ENCODE measurements at places on chromosomes 5 and 9.

GRCh38 chr5:107284822-107285525, 385.8 kb downstream of the EFNA5 start:
- DNase-seq, result no peak

- no peak for DNase-seq
Measured at GRCh38 chr5:177176175-177176711, 42.7 kb downstream of the NSD1 start.

- DNase-seq, result no peak
Measured at GRCh38 chr5:180119031-180119902, 47.7 kb upstream of the RNF130 start.

DNA sequence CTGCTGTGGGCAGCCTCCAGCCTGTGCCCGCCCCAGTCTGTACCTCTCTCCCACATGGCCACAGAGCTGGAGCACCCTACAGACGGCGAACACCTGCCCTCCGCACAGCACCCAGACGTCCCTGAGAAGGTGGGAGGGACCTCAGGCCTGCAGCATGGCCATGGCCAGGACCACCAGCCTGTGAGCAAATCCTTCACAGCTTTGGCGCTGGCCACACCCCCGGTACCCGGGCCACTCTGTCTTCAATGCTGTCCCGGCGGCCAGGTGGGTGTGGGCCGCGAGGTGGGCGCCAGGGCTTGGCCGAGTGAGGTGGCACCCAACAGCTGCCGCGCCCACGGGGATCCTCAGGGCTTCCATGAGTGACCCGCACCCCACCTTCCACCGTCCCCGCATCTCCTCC, 18.7 kb downstream of the NOTCH1 start:
- no peak for DNase-seq

DNA sequence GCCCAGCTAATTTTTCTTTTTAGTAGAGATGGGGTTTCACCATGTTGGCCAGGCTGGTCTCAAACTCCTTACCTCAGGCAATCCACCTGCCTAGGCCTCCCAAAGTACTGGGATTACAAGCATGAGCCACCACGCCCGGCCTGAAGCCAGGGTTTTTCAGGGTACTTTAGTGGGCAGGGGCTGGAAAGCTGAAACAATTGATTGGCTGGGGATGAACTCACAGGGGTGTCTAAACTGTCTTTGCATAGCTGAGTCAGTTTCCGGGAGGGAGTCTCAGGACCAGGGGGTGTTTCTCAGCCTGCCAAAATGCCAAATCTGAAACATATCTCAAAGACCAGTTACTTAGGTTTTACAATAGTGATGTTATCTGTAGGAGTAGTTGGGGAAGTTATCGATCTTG, 46.1 kb downstream of the PRUNE2 start:
- DNase-seq, result no peak

DNA sequence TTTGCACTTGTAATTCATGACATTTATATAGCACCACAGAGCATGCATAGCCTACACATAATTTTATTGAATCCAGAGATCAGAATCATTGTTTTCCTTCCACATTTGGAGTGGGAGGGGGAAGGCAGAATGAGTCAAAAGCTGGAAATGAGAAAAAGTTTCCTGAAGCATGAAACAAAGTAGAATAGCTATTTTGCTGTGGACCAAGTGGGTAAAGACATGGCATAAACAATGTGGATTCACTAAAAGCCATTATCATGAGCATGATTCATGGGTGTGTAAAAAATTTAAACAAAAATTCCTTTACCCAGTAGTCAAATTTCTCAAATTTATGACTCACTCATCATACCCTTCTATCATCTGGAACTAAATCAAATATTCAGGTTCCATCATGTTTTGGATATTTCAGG, 97.9 kb downstream of the YIPF5 start:
- no peak for DNase-seq

DNA sequence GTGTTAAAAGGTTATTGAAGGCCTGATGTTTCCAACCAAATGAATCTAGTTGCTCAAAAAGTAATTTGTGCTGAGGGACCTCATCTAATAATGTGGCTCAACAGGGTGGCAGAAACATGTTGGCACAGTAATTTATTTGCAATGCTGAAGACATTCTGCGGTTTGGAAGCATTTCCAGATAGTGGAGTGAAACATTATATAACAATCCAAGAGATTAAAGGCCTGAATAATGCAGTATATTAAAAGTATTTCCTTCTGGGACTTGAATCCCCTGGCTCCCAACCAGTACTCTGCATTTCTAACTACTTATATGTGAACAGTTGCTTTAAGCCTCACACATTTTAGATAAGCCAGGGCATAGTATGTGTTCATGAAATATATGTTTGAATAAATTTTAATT, 25.9 kb upstream of the ALDH1A1 start:
- DNase-seq, result no peak

DNA sequence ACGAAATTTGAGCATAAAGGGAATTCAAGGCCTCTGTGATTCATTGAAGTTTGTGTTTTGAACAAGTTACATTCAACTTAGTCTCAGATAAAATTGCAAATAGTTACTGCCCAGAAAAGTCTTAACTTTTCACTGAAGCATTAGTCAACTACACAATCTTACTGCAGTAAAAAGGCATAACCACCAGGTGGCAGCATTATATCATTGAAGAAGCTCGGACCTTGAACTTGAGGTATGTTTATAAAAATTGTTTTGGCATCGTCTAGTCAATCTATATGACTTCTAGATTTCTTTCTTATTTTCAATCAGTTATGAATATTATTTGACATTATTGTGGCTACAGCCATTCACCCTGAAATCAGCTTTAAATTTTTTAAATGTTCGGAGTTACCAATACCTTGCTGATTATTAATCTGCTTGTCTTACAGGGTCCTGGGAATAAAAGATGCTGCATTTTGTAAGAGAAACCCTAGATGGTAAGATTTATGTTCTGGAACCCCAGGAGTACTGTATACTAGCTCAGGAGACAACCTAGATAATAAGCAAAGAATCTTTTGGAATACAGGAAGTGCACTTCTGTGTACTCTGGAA, 83.9 kb upstream of the GRAMD2B start:
- DNase-seq, result no peak

DNA sequence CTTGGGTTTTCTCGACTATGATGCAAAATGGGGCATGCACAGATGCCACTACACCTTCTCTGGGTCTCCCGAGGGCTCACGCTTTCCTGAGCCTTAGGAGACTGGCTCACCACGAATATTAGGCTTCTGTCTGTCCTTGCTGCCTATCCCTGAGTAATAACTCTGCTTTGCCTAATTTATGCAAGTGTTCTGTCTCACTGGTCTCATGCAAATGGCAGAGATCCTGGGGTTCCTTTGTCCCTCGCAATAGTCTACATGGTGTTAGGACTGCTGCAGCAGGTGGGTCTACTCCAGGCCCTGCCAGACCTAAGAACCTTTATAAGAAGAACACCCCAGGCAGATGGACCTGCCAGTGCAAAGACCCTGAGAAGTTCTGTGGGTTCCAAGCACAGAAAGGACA, 72.3 kb upstream of the HRH2 start:
- no peak for DNase-seq

DNA sequence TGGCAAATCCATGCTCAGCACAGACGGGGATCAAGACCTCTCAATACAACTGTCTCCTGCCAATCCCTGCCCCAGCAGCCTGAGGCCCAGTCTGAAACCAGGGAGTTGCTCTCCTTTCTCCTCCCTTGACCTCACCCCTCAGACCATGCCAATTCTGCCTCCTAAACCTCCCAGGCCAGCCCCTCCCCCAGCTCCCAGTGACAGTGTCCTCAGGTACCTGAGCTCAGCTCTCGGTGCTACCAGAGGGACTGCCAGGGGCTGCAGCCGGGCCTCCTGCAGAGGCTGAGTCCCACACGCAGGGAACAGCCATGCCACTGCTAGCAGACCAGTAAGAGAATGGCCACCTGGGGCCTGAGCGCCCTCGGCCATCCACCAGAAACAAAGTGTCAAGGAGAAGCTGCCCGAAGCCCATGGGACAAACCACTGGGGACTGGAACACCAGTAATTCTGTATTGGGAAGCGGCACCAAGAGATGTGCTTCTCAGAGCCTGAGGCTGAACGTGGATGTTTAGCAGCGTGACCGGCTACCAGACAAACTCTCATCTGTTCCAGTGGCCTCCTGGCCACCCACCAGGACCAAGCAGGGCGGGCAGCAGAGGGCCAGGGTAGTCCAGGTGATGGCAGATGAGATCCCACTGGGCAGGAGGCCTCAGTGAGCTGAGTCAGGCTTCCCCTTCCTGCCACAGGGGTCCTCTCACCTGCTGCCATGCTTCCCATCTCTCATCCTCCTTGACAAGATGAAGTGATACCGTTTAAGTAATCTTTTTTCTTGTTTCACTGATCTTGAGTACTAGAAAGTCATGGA, 557 bp upstream of the IL3 start:
- no peak for DNase-seq

DNA sequence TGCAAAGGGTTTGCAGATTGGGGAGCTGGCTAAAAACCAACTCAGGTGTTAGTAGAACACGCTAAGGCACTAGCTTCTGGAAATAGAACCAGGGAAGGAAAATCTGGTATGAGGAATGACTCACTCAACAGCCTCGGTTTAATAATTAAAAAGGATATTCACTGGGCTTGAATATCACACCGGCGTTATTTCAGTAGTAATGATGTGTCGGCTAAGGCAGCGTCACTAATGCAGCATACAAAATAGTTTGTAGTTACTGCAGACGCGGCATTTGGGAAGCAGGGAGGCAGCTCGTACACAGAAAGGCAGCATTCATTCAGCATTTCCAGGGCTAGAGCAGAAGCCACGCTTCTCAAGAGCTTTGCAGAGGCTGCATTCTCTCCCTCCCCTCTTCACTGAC, 1.7 kb downstream of the ADRA1B start:
- no peak for DNase-seq

- DNase-seq, result no peak
Measured at GRCh38 chr9:115335439-115335838, 217.5 kb upstream of the TNC start.

DNA sequence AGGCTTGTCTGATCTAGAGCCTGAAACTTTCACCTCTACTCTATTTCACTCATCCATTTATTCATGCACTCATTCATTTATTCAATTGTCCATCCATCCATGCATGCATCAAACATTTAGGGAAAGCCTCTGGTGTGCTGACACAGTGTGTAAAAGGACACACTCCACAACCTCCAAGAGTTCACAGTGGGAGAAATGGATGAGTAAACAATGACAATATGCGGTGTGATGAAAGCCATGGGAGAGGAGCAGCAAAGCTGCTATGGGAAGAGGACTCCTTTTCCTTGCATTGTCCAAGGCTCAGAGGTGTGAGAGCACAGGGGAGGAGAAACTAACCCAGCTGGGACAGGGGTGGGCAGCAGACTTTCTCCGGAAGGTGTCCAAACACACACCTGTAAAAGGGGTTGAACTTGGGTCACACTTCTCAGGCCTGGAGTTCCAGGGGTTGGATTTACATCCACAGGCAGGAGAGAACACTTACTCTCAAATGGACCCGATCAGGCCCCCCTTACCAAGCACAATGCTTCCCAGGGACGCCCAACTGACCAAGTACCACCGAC, 21.2 kb upstream of the PFDN1 start:
- DNase-seq, result no peak

DNA sequence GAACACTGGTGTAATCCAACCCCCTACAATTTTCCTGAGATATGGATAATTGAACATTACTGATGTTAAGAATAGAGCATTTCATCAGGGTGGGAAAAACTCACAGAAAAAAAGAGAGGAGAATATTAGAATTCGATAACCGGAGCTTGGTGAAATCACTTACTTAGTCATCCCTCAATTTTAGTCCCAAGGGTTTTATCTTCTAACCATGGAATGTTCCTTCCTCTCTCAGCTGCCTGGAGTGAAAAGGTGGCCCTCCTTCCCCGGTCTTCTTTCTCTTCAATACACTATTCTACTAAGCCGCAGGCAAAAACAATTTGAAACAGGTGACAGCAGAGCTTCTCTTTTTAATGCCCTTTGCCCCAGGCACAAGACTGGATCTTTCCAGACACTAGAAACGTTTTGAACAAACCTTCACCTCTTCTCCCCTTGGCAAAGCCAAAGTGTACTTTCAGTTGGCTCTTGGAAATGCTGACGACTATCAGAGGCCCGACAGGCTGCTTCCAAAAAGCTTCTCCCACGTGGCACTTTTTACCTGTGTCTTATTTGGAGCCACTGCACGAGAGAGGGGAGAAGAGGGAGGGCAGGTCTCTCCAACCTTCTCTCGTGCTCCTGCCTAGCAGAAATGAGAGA, 543.9 kb downstream of the TLE1 start:
- DNase-seq, result no peak

GRCh38 chr5:6154216-6154615, 224.1 kb downstream of the MED10 start:
- no peak for DNase-seq

- no peak for DNase-seq
Measured at GRCh38 chr9:75810063-75810462, 80.4 kb upstream of the PCSK5 start.

- no peak for DNase-seq
Measured at GRCh38 chr5:88558366-88558765, 289.7 kb upstream of the TMEM161B start.

- DNase-seq, result no peak
Measured at GRCh38 chr9:132231019-132231701, 69.3 kb downstream of the NTNG2 start.

GRCh38 chr9:108750661-108751215, 105.0 kb downstream of the ACTL7B start:
- no peak for DNase-seq

DNA sequence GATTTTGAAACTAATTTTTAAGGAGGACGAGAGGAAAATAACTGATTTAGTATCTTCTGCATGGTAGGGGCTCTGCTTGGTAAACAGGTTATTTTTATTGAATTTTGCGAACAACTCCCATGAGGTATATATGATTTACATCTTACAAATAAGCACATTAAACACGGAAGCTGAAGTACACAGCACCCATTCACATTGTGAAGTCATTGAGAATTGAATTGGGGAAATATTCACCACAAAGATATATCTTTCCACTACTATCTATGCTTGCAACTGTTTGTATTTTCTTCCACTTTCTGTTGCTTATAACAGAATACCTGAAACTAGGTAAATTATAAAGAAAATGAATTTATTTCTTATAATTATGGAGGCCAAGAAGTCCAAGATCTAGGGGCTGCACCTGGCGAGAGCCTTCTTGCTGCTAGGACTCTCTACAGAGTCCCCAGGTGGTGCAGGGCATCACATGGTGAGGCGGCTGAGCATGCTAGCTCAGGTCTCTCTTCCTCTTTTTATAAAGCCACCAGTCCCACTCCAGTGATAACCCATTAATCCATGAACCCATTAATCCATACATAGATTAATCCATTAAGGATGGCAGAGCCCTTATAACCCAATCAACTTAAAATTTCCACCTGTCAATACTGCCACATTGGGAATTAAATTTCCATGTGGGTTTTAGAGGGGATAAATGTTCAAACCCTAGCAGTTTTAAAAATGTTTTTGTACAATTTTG, 79.0 kb upstream of the ZNF608 start:
- DNase-seq, result no peak

- DNase-seq, result no peak
Measured at GRCh38 chr5:91378752-91379211, 4.3 kb downstream of the ARRDC3 start.

DNA sequence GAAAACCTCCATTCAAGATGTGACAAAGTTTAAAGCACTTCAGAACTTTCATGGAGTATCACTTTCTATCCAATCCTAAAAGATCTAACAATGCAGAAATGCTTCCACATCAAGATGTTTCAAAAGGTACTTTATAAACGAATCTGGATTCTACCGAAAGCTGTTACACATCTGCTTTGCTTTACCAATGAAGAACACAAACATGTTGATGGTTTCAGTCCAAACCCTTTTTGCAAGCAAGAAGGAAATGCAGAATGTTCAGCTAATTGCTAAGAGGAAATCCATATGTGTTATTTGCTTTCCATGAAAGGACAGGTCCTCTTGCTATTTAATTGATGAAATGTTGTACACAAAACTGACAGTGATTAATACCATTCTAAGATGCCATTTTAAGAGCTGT, 419.6 kb downstream of the EFNA5 start:
- no peak for DNase-seq

Measured in NCI-H1436 treated with DMSO at 0.1 percent for 48 hours (cell line).